ENCODE measurements at places on chromosomes 13 and 19. TPM values are rescaled to one million over a fixed set of nuclear protein-coding genes. Genes with fewer than 3 reads are reported as not detected.

Gene ZNF320
- polyA plus RNA-seq = 1.9 TPM

Gene SLC6A16
- 0.89 TPM for polyA plus RNA-seq

Gene ZNF234
- 2.6 TPM for polyA plus RNA-seq

DNA sequence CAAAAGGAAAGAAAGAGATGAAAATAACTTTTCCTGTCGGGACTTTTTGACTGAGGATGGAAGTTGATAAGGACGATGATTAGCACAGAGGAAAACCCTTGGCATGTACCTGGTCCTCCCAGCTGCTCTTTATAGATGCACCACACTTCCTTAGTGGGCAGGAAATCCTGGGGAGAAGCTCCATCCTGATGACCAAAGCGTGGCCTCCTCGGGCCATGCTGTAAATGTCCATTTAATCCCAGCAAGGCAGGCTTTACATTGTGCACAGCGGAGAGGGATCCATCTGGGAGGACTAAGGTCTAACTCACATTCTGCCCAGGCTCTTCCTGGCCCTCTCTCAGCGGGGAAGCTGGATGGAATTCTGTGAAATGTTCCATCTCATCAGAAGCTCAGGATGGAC is 113.5 kb downstream of the COL4A2 start:
- no peak for DNase-seq

GRCh38 chr13:91195789-91196188 is 151.7 kb upstream of the MIR17HG start:
- no peak for DNase-seq

- DNase-seq = peak; percentile 86
Observed at GRCh38 chr13:75226733-75227435, 255.1 kb downstream of the TBC1D4 start.

All from IMR-90 (cell line).